AG09319 (cell line): ENCODE measurements at places on chromosomes 1 and 21.

GRCh38 chr1:53730224-53730865, 8.6 kb downstream of the GLIS1 start:
- DNase-seq, result no peak

DNA sequence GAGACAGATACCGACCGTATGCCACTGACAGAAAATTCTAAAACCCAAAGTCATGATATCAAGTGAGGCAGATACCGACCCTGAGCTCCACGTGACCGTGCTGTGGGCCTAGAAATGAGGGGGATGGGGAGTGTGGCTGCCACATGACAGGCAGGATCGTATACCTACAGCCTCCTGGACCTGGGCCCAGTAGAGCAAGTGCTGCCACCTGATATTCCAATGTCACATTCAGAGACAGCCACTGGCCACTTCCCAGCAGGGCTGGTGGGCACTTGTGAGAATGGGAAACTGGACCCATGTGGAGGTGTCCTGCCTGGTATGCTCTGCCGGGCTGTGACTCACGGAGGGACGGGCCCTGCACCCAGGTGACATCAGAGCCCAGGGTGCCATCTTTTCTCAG, 44.6 kb upstream of the CLDN14 start:
- no peak for DNase-seq

GRCh38 chr1:155910621-155911121, 478 bp downstream of the RIT1 start:
- DNase-seq, result no peak

GRCh38 chr1:27356619-27357280, 10.0 kb downstream of the MAP3K6 start:
- DNase-seq, result no peak

DNA sequence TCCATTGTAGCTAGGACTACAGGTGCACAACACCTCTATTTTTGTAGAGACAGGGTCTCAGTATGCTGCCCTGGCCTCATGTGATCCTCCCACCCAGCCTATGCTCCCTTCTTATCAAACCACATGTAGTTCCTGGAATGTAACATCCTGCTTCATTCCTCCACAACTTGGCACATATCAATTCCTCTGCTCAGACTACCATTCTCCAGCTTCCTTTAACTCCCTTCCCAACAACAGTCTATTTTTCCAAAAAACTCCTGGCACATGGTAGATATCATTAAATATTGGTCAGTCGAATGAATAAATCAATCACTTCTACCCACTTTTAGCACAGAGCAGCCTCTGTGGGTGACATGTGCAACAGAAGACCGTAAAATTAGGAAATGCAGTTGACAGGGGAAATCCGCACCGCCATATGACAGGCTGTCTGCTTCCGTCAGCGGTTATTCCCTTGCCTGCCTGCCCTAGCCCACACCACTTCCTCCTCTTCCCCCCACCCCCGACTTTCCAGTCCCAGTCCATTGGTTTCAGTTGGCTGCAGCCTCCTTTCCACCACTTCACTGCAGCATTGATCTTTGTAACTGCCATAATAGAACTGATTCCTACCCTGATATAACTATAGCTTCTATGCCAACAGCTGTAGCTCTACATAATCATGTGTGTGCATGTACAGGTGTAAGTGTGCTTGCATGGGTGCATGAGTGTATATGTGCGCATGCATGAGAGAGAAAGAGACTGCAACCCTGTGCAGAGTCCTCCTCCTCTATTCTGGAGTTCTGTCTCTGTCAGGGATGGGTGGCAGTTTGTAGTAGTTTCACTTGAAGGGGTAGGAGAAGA, 6.8 kb upstream of the AKR1A1 start:
- DNase-seq, result no peak

DNA sequence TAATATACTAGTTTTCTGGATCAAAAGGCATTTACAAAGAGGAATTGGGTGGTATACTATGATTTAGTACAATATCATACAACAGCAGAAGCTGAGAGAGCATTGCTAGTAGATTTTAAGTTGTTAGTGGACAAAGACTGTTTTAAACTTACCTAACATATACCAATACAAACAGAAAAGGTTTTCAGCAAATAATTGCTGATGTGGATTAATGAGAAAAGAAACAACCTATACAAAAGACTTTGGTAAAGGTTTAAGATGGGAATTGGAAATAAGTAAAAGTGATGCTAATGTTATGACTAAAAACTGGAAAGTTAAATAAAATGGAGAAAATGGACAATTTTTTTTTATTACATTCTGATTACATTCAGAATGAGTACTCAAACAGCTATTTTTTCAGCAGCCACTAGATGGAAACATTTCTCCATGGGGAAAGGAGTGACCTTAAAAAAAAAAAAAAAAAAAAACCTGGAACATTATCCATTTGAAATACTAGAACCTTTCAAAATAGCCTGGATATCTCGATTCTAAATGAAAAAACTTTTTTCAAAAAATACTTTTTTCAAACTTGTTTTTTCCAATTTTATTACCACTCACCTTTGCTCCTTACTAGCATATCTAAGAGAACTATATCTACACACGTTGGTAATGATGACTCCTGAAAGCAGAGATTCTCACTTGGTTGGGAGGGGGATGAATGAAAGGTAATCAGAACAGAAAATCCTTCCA, 55.4 kb downstream of the EPRS1 start:
- DNase-seq, result no peak

- DNase-seq, result no peak
Observed at GRCh38 chr1:8395433-8395866, 77.5 kb downstream of the SLC45A1 start.

DNA sequence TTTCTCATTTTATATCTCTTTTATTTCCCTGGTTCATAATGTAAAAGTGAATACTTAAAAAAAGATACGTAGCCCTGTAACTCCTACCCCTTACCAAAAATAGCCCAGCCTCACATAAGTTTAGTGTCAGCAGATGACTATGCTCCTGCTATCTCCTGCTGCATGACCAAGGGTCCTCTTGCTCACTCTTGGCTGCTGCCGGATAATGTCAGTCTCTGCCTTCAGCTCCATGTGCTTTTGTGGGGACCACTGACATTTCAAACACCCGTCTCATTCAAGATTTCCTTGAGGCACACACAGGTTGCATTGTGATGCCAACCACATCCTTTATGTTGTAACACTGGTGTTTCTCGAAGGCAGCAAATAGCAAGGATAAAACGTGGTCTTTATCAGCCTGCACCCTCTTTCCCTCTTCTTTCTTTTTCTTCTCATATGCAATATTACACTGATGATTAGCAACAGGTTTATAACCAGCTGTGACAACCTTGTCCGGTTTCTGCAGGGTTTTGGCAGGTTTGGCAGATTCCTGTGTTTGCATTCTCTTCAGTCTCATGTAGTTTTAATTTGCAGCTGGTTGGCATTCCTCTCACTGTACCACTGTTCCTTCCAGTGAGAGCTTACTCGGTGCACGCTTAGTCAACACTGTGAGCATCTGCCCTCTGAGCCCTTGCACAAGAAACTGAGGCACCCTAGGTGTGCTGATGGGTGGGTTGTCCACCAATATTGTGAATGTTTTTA, 62.2 kb downstream of the ZNF684 start:
- no peak for DNase-seq

DNA sequence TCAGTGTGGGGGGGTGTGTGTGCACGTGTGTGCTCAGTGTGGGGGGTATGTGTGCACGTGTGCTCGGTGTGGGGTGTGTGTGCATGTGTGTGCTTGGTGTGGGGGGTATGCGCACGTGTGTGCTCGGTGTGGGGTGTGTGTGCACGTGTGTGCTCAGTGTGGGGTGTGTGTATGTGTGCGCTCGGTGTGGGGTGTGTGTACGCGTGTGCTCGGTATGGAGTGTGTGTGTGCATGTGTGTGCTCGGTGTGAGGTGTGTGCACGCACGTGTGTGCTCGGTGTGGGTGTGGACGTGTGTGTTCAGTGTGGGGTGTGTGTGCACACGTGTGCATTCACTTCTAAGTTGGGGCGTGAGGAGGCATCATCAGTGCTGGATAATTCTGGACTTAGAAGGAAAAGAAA, 77.9 kb downstream of the PRDM16 start:
- no peak for DNase-seq

DNA sequence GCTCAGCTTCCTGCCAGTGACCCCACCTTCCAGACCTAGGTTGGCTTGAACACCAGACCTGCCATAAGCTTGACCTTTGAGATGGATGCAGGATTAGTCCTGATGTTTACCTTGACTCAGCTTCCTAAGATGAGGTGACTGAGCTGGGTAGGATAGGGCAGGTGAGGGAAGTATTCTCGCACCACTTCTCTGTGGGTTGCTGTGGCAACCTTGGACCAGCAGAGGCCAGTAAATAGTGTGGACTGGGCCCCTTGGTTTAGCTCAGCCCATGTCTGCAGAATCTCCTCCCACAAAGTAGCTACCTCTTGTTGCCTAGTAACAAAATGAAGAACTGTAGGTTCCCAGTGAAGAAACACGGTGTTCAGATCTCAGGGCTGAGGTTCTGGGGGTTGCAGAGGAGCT, 8.4 kb downstream of the RPS6KA1 start:
- DNase-seq, result no peak
